ENCODE measurements at places on chromosomes 7 and 10. TPM values are rescaled to one million over a fixed set of nuclear protein-coding genes. Genes with fewer than 3 reads are reported as not detected.
A peak's percentile ranks its signal among the peaks of the same experiment; 100 is the strongest.

GRCh38 chr10:91251430-91252056, 31.1 kb downstream of the PCGF5 start:
- peak; percentile 61 for DNase-seq

- no peak for DNase-seq
These were observed 43.2 kb downstream of the SH2D4B start for GRCh38 chr10:80580638-80581468.

DNA sequence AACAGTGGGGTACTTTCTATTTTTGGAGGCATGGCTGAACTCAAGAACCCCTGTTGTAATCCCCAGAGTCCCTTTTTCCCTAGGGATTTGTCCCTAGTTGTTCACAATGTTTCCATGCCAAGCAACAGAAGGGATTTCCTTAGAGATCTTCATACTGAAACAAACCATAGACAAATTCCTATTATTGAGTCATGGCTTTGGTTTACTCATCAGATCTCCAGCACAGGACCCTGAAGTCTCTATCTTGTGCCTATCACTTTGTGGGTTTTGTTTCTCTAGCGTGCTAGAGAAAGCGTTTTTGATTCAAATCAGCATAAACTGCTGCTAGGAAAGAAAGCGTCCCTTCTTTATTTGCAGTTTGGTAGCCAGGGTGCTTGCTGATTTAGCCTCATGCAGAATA, 165.0 kb downstream of the BAMBI start:
- peak; percentile 89 for DNase-seq

DNA sequence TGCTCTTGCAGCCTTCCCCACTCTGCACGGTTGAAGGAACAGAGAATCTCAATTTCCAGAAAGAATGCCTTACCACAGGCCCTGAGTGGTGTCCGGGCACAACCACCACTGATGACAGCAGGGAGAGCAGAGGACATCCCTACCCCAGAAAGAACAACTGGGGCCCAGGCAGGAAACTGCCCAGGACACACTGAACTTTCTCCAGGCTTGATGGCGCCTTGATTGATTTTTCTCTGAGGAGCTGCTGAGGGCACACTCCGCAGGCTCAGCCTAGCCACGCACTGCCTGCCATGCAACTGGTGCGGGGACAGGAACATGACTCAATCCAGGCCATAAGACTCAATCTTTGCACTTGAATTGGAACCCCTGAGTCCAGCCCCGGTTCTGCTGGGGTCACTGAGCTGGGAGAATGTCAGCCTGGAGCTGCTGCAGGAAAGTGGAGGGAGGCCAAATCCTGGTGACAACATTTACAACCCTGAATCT, 5.9 kb downstream of the AKR1B1 start:
- DNase-seq = no peak

DNA sequence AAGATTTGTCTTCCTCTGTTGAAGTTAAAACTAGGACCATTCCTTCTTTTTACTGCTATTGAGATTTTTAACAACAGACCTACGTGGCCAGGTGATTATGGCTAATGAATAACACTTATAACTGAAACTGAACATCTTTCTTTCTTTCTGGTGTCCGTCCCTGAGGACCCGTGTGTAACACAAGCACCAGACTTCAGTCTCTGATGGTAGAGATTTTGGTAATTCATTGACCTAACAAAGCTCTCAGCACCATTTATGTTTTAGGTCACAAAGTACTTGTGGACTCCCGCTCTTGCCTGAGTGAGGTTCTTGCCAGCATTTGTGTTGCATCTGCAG, 40.4 kb upstream of the TMEM229A start:
- no peak for DNase-seq

DNA sequence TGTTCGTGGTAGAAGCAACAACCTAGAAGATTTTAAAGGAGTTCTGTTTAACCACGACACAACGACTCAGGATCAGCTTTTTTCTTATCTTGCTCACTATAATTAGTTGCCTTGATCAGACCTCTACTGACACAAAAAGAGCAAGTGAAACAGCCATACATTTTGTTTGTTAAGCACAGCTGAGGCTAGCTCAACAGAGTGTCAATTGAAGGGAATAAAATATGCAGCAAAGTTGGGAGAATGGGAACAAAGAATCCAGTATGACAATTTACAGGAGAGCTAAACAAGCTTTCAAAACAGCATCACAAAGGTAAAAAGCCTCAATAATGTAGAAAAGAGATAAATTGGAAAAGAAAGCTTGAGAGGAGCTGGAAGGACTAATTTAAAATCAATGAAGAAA, 40.5 kb upstream of the HERPUD2 start:
- DNase-seq = no peak

DNA sequence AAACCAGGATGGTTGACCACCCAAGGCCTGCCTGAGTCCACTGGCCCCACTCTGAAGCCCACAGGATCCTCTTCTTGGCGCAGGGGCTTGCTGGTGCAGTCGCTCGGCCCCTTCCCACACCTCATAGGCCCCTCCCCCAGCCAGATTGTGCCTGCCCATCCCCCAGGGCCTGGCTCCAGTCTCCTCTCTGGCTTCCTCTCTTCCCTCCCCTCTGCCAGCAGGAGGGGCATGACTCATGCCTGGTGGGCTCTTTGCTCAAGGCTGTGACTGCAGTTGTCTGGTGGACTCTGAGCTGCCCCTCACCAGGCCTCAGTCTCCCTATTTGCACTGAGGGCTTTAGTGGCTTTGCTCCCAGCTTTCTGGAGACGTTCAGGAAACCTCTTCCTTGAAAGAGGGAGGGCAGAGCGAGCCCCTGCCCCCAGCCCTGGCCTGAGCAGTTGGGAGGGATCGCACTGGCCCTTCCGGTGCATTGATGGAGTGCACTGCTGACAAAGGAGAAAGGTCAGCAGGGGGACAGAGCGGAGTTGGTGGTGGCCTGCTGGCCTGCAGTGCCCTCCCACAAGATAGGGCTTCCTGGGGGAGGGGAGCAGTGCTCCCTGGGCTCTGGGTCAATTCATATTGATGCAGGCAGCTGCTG, 60.7 kb downstream of the ZMIZ1 start:
- peak; percentile 49 for DNase-seq

DNA sequence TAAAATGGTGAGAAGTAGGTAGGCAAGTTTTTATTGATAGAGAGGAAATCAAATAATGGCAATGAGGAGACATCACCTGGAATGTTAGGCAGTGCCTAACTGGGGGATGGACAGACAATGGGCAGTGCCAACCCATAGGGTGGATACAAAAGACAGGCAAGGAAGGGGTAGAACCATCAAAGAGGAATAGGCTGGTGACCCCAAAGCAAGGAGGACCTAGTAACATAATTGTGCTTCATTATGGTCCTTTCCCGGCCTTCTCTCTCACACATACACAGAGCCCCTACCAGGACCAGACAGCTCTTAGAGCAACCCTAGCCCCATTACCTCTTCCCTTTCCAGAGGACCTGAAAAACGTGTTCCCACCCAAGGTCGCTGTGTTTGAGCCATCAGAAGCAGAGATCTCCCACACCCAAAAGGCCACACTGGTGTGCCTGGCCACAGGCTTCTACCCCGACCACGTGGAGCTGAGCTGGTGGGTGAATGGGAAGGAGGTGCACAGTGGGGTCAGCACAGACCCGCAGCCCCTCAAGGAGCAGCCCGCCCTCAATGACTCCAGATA, 30.0 kb downstream of the PRSS2 start:
- no peak for DNase-seq

DNA sequence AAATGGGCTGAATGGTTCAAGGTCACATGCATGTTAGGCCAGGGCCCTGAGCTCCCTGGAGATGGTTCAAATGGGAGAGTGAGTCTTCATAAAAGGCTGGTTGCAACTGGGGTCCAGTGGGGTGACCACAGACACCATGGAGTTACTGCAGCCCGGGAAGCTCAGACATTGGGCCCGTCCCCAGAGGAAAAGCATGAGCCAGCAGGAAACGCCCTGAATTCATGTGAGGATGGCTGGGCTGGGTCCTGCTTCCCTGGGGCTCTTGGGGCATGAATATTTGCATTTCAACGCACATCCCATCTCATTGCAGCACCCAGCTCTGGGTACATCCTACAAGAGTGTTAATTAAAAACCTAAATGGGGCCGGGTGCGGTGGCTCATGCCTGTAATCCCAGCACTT, 549.0 kb downstream of the TCERG1L start:
- no peak for DNase-seq

- DNase-seq = no peak
These were observed 139.4 kb upstream of the AGR3 start for GRCh38 chr7:17021205-17021604.

GRCh38 chr10:112330607-112331160, 43.2 kb upstream of the ACSL5 start:
- DNase-seq = no peak

DNA sequence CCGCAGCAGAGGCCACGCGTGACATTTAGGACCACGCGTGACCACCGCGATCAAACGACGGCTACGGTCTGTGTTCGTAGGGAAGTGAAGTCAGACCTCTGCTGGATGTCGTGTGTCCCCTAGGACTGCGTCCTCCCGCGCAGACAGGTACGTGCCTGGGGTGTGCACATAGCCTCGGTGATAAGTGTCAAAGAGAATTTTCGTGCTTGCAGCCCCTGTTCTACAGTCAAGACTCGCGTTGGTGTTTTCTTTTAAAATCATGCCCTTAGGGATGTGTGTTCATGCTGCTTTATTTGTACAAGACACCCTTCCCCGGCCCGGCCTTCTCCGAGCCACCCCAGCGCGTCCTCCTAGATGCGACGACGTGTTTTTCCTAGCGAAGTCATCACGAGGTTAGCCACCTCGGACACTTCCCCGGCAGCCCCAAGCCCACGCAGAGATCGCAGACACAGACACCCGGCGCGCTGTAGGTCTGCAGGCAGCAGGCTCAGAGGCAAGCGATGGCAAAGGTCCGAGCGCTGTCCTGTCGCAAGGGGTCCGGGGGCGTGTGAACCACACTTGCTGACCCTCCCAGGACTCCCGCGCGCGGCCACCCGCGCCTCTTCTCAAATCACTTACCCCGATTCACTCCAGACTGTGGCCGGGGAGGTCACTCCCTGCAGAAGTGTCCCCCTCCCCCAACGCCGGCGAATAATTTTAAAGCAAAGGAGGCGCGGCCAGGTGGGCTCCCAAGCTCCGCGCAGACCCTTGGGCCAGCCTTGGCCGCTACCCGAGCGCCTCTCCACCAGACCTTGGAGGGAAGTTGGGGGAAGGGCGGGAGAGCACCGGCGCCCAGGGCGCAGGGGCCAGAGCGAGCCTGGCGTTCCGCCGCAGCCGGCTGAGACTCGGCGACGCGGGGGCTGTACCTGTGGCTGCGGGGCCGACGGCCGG, 552 bp downstream of the MKX start:
- DNase-seq = no peak

GRCh38 chr10:78365694-78366093, 332.0 kb downstream of the RPS24 start:
- DNase-seq = peak; percentile 15

DNA sequence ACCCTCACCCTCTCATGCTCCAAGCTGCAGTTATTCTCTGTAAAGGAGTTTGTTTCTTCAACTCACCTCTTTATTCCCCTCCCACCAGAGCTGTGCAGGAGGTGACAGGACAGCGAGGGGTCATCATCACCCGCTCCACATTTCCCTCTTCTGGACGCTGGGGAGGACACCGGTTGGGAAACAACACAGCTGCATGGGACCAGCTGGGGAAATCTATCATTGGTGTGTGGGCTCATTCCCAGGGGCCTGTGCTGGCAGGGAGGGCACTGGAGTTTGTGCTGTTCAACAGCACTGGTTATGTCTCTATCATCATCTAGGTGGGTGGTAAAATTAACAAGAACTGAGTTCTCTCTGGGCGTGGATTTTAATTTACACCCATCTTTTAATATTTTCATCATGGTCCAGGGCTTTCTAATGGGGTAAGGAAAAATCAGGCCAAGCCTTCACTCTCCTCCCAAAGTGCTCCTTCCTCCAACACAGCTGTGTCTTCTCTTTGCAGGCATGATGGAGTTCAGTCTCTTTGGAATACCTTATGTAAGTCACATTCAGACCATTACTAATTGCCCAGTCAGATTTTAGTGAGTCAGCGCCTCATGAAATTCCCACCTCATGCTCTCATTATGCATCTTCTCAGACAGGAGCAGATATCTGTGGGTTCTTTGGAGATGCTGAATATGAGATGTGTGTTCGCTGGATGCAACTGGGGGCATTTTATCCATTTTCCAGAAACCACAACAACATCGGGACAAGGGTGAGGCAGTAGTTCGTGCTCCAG, 61.6 kb downstream of the PRSS58 start:
- DNase-seq = peak; percentile 76

- DNase-seq = peak; percentile 20
These were observed 889 bp upstream of the SEMA3A start for GRCh38 chr7:84195295-84196060.

- no peak for DNase-seq
These were observed 9.3 kb downstream of the ARHGAP22 start for GRCh38 chr10:48595539-48595932.

DNA sequence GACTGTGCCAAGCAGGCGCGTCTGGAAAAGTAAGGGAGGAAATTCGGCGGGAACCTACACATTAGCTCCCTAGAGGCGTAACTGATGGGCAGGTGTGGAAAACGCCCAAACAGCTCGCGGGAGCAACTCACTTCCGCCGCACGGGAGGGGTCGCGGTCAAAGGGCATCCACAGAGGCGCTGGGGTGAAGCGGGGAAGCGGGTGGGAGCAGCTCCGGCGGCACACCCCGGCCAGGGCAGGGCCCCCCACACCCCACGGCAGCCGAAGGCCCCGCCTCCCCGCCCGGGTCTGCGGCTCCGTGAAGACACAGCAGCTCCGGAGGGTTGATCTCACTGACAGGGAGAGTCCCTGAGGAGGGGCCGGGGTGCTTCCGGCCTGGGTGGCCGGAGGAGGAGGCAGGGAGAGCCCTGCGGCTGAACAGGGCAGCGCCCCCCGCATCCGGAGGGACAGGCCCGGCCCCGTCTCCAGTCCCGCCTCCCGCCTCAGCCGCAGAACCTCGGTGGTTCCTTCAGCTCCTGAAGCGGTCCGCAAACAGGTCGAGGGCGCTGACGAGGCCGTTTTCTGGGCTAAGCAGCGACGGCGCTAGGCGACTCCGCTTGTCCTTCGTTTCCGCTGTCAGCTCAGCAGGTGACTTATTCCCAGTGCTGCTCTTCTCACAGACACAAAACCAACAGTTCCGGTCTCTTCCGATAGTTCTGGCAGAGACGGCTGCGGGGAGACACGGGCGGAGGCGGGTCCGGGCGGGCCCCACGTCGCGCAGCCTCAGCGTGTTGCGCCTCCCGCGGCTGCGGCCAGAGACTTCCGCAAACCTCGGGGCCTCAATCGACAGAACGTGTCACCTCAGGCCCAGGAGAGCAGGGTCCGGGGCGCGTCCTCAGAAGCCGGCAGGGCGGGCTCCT, 276.1 kb downstream of the DNAJB6 start:
- no peak for DNase-seq

GRCh38 chr10:987620-987869, 689 bp upstream of the GTPBP4 start:
- DNase-seq = peak; percentile 24

Gene TUBB8
- 0.22 TPM for total RNA-seq

Gene RTKN2
- 7.9 TPM for total RNA-seq

Gene PAPOLB
- total RNA-seq = not detected

Gene RAMP3
- 0.66 TPM for total RNA-seq

Gene NPSR1
- not detected for total RNA-seq

Gene RAB19
- total RNA-seq = not detected

Gene ANKRD61
- 1.2 TPM for total RNA-seq

Gene GSDME
- total RNA-seq = 17.4 TPM

Gene TDRD1
- not detected for total RNA-seq

Gene CLRN3
- not detected for total RNA-seq

Gene SPDYE11
- not detected for total RNA-seq

Gene PNLIPRP2
- total RNA-seq = not detected

Data from M059J (cell line).